ENCODE measurements at places on chromosomes 4 and X.

DNA sequence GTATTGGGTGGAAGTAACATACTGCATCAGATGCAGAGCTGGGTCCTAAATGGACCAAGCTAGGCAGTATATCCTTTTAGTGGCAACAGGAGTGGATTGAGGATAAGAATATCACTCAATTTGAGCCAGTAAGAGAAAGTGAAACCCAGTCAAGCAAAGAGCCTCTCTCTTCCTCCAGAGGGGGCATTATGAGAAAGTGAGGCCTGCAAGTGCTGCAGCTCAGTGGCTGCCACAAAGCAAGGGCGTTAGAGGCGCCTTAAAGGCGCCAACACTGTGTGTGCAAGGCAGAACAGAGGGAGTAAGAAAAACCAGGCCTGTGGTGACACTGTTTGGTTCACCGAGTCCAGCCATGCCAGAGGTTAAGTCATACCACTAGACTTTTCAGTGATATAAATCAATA is 17.5 kb downstream of the STX18 start:
- no peak for DNase-seq

- no peak for DNase-seq
Observed at GRCh38 chrX:156000361-156000926, 2.9 kb downstream of the IL9R start.

- DNase-seq: no peak
Observed at GRCh38 chr4:153661215-153661822, 22.8 kb upstream of the TLR2 start.

DNA sequence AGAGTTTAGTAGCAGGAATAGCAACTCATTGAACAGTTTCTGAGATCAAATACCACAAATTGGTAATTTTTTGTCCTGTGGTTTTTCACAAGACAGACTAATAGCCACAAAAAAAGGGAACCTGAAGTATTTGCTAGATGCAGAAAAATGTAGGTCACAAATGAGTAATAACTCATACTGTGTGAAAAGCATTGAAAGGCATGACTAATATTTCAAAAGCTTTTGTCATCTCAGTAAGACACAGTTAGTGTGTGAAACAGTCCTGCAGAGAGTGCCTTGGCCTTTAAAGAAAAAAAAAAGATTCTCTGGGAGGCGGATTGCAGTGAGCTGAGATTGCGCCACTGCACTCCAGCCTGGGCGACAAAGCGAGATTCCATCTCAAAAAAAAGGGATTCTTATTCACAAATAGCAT is 31.4 kb upstream of the SLC25A31 start:
- no peak for DNase-seq

GRCh38 chr4:8768357-8768999 is 103.2 kb downstream of the HMX1 start:
- DNase-seq: no peak

DNA sequence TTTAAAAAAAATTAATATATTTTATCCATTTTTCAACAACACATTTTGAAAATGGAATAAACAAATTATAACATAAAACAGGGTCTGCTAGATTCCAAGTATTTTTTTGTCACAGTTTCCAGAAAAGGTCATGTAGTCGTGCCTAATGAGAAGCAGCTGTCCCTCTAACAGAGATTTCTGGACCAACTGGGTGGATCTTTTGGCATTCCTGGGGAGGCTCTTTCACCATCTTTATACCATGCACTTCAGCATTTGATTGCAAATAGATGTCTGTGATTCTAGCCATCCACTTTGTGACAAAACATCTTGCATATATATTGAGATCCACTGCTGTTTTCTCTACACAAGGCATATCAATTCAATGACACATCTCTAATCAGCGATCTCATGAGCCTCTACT is 210.7 kb upstream of the LDB2 start:
- no peak for DNase-seq

GRCh38 chr4:177391287-177391686 is 51.0 kb downstream of the AGA start:
- DNase-seq: no peak

DNA sequence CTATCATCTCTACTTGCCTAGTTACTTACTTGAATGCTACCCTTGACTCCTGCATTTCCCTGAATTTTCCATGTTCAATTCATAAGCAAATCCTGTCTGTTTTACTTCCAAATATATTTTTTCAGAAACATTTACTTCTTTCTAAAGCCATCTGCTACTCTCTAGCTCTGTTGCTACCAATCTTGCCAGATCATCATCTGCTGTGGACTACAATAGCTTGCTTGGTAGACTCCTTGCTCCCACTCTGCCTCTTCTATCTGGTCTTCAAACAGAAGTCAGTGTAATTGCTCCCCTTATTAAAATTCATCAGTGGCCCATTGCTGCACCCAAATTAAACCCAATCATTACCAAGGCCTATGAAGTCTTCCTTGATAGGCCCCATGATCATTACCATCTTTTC is 151.6 kb upstream of the HPGD start:
- no peak for DNase-seq

DNA sequence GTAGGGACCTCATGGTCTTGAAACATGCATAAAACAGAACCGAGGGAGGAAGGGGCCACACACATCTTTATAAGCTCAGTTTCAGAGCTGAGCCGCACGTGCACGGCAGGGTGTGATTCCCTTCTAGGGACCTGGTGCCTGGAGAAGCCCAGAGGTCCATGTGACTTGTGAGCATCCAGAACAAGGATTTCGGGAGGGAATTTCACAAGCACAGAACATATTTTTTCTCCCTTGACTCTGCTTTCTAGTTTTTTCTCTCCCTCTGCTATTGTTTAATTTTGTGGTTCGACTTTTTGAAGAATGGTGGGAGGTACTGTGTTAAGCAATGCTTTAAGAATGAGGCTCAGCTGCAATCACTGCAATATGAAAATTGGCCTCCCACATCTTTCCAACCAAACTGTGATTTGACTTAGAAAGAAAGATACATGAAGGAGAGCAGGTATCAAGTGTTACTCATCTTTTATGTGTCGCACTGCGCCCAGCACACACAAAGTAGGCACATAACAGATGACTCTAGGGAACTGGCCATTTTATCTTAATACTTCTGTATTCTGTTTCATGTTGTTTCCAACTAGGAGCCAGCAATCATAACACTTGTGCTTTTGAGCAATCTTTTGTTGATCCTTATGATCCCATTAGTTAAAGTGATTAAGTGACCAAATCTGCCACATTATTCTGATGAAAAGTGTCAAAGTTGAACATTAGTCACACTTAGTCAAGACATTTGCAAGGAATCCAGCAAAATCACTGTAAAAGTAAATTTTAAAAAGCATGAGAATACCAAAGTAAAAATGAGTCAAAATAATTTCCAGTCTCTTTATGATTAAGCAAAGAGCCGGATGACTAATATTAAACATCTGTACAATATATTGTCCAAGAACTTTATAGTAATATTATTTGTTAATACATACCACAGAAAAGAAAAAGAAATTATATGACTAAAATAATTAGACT is 86.4 kb downstream of the SHISA3 start:
- no peak for DNase-seq

- no peak for DNase-seq
Observed at GRCh38 chrX:31392513-31392912, 320.7 kb upstream of the FTHL17 start.

GRCh38 chr4:78532046-78532445 is 19.5 kb upstream of the ANXA3 start:
- DNase-seq: no peak

- DNase-seq: no peak
Observed at GRCh38 chr4:61068060-61068459, 132.1 kb upstream of the ADGRL3 start.

DNA sequence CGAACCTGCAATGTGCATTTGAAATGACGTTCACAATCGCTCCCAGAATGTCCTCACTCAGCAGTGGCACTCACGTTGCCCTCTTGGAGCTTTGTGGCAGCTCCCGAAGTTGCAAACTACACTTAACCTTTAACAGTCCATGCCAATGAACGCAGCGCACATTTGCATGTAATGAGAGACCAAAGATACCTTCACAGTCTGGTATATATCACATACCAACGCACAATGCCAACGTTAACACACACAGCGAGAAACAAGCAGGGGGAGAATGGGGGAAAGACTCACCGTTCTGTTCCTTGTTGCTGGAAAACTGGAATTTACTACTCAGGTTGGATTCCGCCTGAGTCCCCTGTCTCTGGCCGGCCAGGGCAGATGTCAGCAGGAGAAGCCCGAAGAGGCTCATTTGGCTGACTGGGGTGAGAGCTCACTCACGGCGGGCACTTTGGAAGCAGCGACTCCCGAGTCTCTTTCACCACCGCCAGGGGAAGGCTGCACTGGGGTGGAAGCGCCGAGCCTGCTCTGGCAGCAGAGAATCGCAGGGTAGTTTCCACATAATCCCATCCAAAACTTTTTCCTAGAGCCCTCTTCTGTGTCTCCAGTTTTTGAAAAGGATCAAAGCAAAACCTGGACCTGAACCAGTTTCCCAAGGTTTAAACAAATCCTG is 966 bp downstream of the PDGFC start:
- no peak for DNase-seq

DNA sequence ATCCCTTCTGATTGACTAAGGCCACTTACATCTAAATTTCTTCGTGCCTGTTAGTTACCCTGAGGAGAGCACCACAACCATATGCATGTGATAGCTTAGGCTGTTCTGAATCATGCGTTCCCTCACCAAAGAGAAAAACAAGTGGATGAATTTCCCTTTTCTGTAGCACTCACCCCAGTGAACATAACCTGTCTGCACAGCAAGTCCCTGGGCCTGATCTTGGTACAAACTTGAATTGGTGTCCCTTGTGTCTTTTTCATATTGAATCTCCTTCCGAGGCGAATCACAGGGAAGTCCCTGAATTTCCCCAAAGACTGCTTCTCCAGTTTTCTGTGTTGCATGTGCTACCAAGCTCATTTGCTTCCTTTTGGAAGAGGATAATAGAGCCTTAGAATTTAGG is 100.4 kb downstream of the KLHL8 start:
- no peak for DNase-seq

- DNase-seq: no peak
Observed at GRCh38 chr4:159185591-159186023, 82.7 kb downstream of the RAPGEF2 start.
